ENCODE measurements at places on chromosomes 4 and X. TPM values are rescaled to one million over a fixed set of nuclear protein-coding genes. Genes with fewer than 3 reads are reported as not detected.

Gene SPANXN3
- total RNA-seq, result not detected

Gene FOXO4
- total RNA-seq, result 5.9 TPM

Gene DUX4
- total RNA-seq, result not detected

Gene FAT4
- 47.4 TPM for total RNA-seq

Gene CXCR3
- total RNA-seq, result not detected

Gene ENPP6
- under 0.01 TPM for total RNA-seq

Gene P2RY4
- total RNA-seq, result not detected

Gene GAGE12F
- not detected for total RNA-seq

Gene S100P
- not detected for total RNA-seq

Gene DUSP21
- not detected for total RNA-seq

Gene ARL13A
- not detected for total RNA-seq

Gene IL9R
- under 0.01 TPM for total RNA-seq

Gene NXF2
- total RNA-seq, result not detected

Gene MAGED2
- total RNA-seq, result 263 TPM

Gene CPZ
- not detected for total RNA-seq

Gene SLC26A1
- 0.13 TPM for total RNA-seq

Gene ZXDB
- total RNA-seq, result 8.9 TPM

Gene HSFX4
- total RNA-seq, result not detected

Gene POU4F2
- not detected for total RNA-seq

Gene PHKA2
- total RNA-seq, result 7.4 TPM

Gene JCHAIN
- not detected for total RNA-seq

Gene CFAP99
- not detected for total RNA-seq

Gene GLRB
- total RNA-seq, result 15.7 TPM

Gene FIP1L1
- 46.3 TPM for total RNA-seq

Gene GAGE12H
- total RNA-seq, result not detected

Gene SGMS2
- 53.0 TPM for total RNA-seq

Gene CBR4
- 12.7 TPM for total RNA-seq

Gene TMSB15A
- total RNA-seq, result 1.4 TPM

Gene FAM47E
- 0.26 TPM for total RNA-seq

Gene RHOH
- not detected for total RNA-seq

Gene PAGE4
- total RNA-seq, result not detected

Gene GLOD5
- total RNA-seq, result not detected

Gene PFKFB1
- 0.13 TPM for total RNA-seq

Gene NUDT11
- 0.51 TPM for total RNA-seq

Gene PGM2
- 28.2 TPM for total RNA-seq

Gene RASL11B
- not detected for total RNA-seq

Gene VEGFC
- total RNA-seq, result 0.77 TPM

Gene MAMLD1
- 0.26 TPM for total RNA-seq

Gene PALLD
- total RNA-seq, result 23.4 TPM

Gene TMSB15C
- total RNA-seq, result 10.9 TPM

Gene GABRG1
- total RNA-seq, result not detected

Gene FHDC1
- total RNA-seq, result 0.51 TPM

Gene AFM
- not detected for total RNA-seq

Gene KCNE5
- total RNA-seq, result 0.13 TPM

Gene MAP3K15
- 0.13 TPM for total RNA-seq

Gene GALNTL6
- total RNA-seq, result not detected

Gene MAGEE2
- not detected for total RNA-seq

Gene FGA
- total RNA-seq, result not detected

Gene MAGEA6
- not detected for total RNA-seq

Gene CDKN2AIP
- 14.7 TPM for total RNA-seq

Gene EOLA2
- total RNA-seq, result 11.7 TPM

Gene AR
- 0.26 TPM for total RNA-seq

Gene ZCCHC13
- total RNA-seq, result not detected

Gene USP17L10
- total RNA-seq, result not detected
